ENCODE measurements at places on chromosomes 3 and 15. TPM values are rescaled to one million over a fixed set of nuclear protein-coding genes. Genes with fewer than 3 reads are reported as not detected.

Gene PSTPIP1
- 0.42 TPM for total RNA-seq

Gene PAQR5
- total RNA-seq, result 4.7 TPM

Gene RTP3
- total RNA-seq, result not detected

Gene ACP3
- total RNA-seq, result 4.4 TPM

Data from airway epithelial cell (primary cell).